ENCODE measurements at places on chromosomes 2 and 18.
A peak's percentile ranks its signal among the peaks of the same experiment; 100 is the strongest.

GRCh38 chr2:564471-565181 lies 112.6 kb downstream of the TMEM18 start:
- no peak for DNase-seq

DNA sequence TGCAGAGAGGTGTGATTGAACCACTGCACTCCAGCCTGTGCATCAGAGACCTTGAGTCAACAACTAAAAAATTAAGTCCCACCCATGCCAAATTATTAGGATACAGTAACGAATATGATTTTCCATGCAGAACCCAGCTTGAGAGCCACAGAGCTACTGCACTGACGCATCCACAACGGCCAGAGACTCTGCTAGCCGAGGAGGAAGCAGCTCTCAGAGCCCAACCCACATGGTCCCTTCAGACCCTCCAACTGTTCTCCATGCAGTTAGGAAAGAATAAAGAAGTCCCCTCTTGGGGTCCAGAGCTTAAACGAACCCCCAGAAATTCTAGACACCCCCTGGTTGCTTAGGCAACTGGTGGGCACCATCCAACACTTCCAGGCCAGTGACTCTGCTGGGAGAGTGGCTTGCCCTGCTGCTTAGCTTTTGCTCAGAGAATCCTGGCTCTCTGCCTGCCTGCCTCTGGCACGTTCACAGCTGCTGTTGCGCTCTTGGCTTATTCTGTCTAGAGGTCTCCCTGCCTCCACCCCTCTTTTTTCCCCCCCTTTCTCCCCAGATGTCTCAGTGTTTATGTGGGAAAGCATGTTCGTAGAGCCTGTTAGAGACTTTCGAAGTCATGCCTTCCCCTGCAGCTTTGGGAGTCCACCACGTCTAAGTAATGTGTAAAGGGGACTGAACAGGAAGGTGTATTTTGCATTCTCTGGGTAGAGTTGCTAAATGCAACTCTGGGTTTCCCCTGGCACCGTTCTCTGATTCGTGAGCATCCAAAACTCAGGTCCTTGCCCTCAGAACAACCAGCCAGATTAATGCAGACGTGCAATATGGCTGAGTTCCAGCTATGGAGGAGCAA lies 26.0 kb upstream of the SP3 start:
- peak; percentile 55 for DNase-seq

GRCh38 chr2:41741951-41742595 lies 305.7 kb upstream of the PKDCC start:
- no peak for DNase-seq

DNA sequence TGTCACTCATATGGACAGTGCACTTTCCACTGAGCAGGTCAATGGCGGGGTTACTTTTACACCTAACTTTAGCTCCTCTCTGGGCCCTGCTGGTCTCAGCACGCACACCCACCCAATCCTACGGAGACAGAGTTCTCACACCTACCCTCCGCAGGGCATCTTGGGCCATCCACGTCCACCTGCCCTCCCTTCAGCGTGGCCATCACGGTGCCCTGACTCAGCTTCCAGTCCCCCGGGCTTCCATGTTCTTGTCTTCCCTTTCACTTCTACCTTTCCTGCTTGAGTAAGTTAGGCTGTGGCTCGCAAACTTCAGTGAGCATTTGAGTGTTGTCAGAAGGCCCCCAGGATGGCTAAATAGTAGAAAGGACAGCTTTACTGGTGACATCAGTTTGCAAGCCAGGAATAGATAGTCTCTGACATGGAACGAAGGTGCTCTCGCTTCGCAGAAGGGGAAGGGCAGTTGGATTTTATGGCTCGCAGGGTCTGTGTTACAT lies 232.4 kb downstream of the SEPTIN10 start:
- no peak for DNase-seq

DNA sequence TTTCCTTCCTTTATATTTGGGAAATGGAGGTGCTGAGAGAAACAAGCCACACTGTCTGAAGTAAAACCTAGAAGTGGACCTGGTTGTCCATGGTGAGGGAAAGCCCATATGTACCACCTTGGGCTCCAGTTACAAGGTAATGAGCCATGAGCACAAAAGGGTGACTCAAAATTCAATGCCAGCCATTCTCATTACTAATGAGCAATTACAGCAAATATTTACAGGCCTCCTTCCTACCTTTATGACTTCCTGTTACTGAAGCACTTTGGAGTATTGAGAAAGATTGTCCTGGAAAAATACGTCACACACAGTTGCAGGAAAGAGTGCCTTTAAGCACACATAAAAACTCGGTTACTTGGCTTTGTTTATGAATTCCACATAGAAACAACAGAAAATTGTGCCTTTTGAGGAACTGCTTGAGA lies 9.1 kb downstream of the EPAS1 start:
- DNase-seq, result no peak

DNA sequence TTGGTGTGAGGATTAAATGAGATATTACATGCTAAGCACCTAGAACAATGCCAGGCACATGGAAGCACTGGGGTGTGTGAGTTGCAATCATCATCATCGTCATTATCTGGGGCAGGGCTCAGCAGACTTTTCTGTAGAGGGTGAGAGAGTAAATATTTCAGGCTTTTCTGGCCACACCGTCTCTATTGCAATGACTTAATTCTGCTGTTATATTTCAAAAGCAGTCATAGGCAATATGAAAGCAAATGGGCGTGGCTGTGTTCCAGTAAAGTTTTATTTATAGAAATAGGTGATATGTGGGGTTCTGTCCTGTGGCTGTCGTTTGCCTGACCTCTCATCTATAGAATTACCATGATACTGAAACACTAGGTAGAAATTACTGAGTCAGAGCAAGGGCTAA lies 60.6 kb downstream of the IL1R2 start:
- DNase-seq, result no peak

Measured in adipocyte (in vitro differentiated cells).